ENCODE measurements at places on chromosomes 13 and 19.

GRCh38 chr13:101209206-101209893, 207.0 kb downstream of the NALCN start:
- no peak for DNase-seq

- no peak for DNase-seq
These were observed 134.8 kb downstream of the NUFIP1 start for GRCh38 chr13:44854313-44855060.

- DNase-seq = no peak
These were observed 9.6 kb downstream of the PRR22 start for GRCh38 chr19:5774921-5775320.

DNA sequence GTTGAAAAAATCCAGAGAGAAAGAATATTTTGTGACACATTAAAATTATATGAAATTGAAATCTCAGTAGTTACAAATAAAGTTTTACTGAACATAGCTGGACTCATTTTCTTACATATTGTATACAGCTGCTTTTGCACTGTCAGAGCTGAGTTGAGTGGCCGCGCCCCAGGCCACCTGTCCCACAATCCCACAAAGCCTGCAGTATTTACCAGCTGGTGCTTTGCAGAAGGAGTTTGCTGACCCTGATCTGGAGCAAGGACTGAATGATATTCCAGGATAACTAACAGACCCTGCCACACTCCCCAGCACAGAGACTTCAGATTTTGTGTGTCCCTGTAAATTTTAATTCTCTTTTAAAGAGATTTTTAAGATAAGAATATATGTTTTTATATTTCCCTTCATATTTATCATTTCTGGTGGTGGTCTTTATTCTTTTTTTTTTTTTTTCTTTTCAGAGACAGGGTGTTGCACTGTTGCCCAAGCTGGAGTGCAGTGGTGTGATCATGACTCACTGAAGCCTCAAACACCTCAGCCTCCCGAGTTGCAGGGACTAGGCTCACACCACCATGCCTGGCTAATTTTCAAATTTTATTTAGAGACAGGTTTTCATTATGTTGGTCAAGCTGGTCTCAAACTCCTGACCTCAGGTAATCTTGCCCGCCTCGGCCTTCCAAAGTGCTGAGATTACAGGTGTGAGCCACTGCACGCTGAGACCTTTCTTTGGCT, 48.5 kb downstream of the TDRD12 start:
- no peak for DNase-seq

GRCh38 chr13:111335298-111335697, 14.9 kb downstream of the TEX29 start:
- DNase-seq = no peak

DNA sequence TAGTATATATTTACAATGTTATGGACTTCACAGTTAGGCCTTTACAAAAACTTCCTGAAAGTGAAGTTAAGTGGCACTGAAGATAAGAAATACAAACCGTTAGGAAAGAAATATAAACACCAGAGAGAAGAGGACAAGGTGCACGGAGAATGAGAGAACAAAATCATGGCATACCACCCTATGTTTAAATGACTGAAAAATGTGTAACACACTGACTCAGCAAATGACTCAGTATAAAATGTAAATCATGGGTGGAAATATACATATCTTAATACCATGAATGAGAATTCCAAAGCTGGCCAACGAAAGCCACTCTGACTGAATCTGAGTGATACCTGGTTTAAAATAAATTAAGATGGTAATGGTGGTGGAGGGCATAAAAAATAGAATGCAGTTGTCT, 260.8 kb downstream of the DNAJC15 start:
- no peak for DNase-seq

DNA sequence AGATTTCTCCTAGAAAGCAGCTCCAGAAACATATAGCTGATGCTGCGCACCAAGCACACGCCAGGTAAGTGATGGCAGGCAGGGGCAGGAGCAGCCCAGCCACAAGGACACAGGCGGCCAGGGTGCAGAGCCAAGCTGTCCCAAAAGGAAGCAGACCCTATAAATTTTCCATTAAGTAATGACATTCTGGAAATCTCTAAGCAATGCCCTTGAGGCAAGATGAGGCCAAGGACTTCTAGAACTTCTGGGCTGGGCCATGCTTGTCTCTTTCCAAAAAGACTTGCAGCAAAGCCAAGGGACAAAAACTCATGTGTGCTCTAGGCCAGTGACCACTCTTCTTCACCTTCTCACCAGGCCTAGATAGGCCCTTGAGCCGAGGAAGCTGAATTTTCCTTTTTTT, 42.2 kb upstream of the EPHX3 start:
- DNase-seq = no peak

- DNase-seq = peak; percentile 39
These were observed 12.8 kb downstream of the POLR2E start for GRCh38 chr19:1082165-1082927.

DNA sequence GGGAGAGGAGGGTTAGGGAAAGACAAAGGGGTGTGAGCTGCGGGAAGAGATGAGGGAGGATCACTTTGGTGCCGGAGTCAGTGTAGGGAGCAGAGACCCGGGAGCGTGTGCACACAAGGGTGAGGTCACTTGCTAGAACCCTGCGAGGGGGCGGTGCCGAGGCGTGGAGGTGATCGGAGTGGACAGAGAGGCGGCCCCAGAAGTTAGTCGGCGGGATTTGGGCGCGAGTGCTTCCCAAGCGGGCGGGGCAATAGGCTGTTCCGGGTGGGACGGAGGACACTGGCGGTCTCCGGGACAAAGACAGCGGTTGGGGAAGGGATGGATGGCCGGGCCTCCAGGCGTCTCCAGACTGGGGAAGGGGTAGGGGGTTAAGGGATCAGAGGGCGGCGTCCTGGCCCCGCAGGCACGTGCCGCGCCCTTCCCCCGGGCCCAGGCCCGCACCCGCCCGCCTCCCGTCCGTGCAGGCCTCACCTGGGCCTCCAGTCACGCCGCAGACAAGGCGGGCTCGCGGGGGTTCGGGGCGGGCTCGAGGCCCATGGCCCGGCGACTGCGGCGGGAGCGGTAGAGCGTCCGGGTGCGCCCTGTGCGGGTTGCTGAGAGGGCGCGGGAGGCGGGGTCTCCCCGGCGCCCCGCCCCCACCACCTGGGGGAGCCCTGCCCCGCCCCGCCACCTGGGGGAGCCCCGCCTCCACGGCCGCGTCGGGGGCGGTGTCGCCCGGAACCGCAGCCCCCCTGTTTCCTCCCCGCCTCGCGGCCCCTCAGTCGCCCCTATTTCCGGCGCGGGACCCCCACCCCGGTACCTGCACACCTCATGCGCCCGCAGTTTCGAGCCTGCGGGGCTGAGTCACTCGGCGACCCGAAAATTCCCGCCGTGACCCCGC, at the start of gene LPAR2:
Gene LPAR2, minus strand, starts transcription at position 600 of the 880 bp plus-strand sequence. CDS start 945 bp downstream, outside the sequence.
- no peak for DNase-seq

- no peak for DNase-seq
These were observed 148.5 kb upstream of the FREM2 start for GRCh38 chr13:38538422-38538821.

GRCh38 chr13:26895808-26896466, 135.4 kb upstream of the GPR12 start:
- no peak for DNase-seq

DNA sequence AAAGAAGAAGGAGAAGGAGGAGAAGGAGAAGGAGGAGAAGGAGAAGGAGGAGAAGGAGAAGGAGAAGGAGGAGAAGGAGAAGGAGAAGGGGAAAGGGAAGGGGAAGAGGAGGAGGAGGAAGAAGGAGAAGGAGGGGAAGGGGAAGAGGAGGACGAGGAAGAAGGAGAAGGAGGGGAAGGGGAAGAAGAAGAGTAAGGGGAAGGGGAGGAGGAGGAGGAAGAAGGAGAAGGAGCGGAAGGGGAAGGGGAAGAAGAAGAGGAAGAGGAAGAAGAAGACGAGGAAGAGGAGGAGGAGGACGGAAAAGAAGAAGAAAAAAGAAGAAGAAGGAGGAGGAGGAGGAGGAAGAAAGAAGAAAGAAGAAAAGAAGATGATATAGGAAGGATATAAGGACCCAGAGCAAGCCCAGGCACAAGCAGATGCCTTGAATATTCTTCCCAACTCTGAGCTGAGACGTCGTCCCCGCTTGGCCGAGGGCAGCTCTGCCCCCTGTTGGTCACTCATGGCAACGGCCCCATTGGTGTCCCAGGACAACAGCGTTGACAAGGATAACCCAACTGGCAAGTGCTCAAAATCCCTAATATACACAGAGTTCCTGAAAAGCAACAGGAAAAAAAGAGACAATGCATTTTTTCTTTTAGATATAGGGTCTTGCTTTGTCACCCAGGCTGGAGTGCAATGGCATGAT, 30.6 kb upstream of the IGSF23 start:
- DNase-seq = peak; percentile 10

GRCh38 chr13:112071102-112071722, 4.3 kb downstream of the SOX1 start:
- no peak for DNase-seq

GRCh38 chr13:91154558-91155353, 192.7 kb upstream of the MIR17HG start:
- no peak for DNase-seq

DNA sequence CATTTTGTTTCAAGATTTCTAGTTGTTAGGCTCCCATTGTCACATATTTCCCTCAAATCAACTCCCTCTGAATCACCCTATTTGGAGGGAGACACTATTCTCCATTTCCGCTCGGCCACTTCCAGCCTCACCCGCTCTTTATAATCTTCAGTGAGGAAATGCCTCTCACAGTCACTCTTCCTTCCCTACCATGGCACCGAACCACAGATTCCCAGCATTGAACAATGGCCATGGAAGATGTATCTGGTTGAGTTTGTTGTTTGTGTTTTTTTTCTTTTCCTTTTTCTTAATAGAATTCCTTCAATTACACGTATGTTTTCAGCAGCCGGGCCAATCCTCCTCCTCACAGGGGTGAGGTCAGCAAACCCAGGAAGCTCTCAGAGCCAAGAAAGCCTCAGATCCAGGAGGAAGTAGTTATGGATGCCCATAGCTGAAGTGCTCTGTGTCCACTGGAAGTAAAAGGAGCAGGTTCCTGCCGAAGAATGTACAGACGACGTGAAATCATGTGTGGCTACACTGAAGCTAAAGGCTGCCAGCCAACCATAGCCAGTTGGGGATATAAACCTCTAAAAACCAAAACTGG, 472.1 kb downstream of the FOXO1 start:
- DNase-seq = no peak

DNA sequence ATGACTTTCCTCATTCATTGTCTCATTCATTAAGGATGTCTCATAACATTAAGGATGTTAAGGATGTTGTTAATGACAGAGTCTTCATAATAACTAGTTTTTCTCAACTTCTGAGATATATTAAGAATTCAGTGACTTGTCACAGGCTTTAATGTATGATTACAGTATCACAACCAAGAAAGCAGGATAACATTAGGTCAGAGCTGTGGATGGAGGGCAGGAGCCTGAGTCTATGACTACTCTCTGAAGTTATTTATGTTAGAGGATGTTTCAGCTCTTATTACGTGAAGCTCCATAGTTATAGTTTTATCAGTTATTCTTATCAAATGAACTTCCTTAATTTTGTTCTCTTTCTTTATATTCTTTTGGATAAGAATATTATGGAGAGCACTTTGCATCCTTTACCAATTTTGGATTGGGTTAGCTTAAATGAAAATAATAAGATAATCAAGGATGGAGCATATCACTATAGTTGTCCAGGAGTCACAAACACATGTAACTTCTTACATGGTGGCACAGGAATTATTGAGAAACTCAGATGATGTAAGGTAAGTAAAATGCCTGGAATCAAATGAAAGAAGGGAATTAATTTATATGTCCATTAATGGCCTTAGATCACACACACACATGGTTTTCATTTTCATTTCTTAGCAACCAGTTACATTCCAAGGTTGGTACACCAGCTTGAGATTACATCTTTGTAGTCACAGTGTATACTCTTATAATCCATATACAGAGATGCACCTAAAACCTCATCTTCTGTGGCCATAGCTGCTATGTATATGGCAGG, 57.0 kb downstream of the SLC10A2 start:
- DNase-seq = no peak

- DNase-seq = no peak
These were observed 822 bp upstream of the RFXAP start for GRCh38 chr13:36817996-36818803.

- no peak for DNase-seq
These were observed 9.7 kb downstream of the DPY19L3 start for GRCh38 chr19:32415246-32415645.

DNA sequence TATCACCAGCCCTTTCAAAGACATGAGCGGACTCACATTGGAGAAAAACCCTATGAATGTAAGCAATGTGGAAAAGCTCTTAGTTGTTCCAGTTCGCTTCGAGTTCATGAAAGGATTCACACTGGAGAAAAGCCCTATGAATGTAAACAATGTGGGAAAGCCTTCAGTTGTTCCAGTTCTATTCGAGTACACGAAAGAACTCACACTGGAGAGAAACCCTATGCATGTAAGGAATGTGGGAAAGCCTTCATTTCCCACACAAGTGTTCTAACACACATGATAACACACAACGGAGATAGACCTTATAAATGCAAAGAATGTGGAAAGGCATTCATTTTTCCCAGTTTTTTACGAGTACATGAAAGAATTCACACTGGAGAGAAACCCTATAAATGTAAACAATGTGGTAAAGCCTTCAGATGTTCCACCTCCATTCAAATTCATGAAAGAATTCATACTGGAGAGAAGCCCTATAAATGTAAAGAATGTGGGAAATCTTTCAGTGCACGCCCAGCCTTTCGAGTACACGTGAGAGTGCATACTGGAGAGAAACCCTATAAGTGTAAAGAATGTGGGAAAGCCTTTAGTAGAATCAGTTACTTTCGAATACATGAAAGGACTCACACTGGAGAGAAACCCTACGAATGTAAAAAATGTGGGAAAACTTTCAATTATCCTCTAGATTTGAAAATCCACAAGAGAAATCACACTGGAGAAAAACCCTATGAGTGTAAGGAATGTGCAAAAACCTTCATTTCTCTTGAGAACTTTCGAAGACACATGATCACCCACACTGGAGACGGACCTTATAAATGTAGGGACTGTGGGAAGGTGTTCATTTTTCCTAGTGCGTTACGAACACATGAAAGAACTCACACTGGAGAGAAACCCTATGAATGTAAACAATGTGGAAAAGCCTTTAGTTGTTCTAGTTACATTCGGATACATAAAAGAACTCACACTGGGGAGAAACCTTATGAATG, 17.6 kb downstream of the ZNF791 start:
- DNase-seq = no peak

DNA sequence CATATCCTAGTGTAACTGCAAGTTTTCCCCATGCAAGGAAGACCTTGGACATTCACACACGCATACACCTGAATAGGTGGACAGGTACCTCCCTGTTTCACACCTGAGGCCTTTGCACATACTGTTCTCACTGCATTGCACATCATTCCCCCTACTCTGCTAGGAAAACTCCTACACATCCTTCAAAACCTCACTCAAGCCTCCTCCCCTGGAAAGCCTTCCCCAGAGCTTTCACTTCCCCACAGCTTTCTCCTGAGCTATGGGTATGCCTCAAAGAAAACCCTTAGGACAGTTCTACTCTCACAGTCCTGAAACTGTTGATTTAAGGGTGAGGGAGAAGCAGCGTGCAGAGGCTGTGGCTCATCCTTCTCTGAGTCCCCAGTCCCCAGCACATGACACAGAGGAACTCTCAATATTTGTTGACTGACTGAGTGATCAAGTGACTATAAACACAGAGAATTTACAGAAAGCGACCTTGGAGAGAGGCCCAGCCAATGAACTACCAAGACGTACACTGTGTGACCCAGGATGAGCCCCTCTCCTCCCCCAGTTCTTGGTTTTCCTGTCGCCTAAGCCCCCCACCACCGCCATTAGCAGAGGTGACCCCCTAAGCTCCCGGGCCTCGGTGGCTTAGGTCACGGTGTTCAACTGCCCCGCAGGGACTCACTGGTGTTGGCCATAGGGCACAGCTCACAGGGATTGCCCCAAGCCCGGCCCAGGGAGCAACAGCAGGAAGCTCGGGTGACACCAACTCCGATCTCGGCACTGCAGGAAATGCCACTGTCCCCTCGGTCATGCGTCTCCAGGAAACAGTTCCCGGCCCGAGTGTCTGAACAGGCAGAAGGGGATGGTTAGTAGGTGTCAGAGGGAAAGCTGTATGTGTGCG, 40.6 kb downstream of the FBN3 start:
- DNase-seq = no peak
